ENCODE measurements at places on chromosomes 5 and 9.

GRCh38 chr5:158320178-158320674 is 461.3 kb upstream of the CLINT1 start:
- no peak for DNase-seq

DNA sequence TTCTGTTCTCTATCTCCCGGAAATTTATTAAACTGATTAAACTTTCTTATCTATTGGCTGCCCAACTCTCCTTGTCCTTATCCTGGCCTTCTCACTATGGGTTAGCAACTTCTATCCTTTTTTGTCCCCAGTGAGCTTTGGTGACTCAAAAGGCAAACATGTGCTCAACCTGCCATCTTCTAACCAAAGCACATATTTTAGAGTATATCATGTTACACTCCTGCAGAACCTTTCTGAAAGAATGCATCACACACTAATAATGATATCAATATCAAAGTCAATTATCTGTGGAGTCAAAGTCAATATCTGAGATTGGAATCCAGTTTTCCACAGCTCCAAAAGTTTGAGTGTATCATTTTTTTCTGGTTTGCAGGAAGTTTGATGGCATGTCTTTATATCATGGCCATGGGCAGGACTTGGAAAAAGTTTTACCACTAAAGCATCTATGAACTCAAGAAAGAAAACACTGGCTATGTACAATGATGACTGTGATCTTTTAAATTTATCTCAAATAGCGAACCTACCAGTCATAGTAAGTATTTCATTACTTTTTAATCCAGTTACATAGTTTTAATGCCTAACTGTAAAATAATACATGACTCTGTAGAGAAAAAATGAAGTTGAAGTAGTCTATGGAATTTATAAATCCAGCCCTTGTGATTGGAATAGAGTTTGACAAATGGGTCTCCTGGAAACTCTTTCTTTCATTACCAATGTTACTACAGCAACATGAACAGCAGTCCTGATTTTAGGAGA is 166.8 kb downstream of the DROSHA start:
- no peak for DNase-seq

DNA sequence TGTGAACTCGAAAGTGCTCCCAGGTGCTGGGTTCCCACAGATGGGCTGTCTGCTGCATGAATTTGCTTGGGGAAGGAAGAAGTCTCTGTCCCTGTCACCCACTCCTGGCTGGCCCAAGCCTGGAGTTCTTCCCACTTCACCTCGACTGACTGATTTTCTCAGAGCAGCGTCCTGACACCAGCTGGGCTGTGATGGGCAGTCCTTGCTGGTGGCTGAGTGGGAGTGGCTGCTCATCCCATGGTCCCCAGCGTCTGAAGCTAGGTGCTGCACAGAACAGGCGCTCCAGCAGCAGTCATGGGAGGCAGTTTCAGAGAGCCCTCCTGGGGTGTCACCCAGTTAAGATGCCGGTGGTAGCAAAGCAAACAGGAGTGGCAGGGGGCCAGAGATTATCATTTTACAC is 10.1 kb upstream of the NEURL1B start:
- no peak for DNase-seq

DNA sequence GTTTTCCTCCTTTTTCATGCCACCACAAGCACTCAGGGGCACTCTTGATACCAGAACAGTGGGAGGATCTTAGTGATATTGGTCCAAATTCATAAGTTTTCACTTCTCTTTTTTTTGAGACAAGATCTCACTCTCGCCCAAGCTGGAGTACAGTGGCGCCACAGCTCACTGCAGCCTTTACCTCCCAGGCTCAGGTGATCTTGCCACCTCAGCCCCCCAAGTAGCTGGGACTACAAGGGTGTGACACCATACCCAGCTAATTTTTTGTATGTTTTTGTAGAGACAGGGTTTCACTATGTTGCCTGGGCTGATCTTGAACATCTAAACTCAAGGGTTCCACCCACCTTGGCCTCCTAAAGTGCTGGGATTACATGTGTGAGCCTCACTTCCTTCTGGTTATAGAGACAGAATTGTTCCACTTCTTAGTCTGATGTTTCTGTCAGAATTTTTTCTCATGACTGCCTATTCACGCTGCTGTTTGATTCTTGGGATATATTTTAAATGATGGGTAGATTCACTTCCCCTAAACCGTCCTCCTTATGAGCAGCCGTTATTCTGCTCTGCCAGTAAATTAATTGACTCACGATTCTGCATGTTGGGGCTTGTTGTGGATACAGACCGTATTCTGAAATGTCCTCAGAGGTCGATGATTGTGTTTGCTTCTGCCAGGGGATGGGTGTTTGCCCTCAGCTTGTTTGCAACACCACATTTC is 30.8 kb downstream of the MTAP start:
- peak; percentile 25 for DNase-seq

- DNase-seq: no peak
Measured at GRCh38 chr9:24242576-24242975, 303.1 kb downstream of the IZUMO3 start.

GRCh38 chr9:137643921-137644320 is 25.1 kb downstream of the EHMT1 start:
- no peak for DNase-seq

GRCh38 chr5:103434057-103434456 is 128.5 kb downstream of the NUDT12 start:
- no peak for DNase-seq

DNA sequence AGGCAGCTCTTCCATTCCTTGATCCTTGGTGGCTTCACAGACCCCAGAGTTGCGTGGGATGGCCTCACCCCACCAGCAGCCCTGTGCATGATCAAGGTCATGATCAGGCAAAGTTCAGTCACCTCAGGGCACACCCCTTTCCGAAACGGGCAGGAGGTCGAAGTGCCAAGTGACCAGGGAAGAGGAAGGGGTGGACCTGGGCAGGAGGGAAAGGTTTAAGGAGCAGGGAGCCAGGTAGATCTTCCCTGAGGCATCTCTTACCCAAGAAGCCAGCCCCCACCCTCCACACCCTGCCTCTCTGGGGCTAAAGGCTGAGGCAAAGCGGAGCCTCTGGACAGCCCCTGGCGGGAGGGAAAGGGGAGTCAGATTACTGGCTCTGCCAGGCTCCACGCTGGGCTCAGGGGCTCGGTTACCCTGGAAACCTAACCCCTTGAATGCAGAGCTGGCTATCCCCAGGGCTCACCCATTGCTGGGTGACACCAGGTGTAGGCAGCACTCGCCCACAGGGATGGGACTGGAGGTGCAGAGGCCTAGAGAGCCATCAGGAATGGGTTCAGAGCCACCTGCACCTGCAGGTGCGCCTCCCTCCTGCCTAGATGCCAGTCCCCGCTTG is 3.6 kb downstream of the MGAT4B start:
- DNase-seq: peak; percentile 6

- no peak for DNase-seq
Measured at GRCh38 chr5:140364472-140364765, 4.4 kb downstream of the SLC4A9 start.

- no peak for DNase-seq
Measured at GRCh38 chr5:169723103-169723831, 86.2 kb downstream of the DOCK2 start.

- DNase-seq: no peak
Measured at GRCh38 chr9:87322840-87323635, 174.6 kb upstream of the DAPK1 start.

DNA sequence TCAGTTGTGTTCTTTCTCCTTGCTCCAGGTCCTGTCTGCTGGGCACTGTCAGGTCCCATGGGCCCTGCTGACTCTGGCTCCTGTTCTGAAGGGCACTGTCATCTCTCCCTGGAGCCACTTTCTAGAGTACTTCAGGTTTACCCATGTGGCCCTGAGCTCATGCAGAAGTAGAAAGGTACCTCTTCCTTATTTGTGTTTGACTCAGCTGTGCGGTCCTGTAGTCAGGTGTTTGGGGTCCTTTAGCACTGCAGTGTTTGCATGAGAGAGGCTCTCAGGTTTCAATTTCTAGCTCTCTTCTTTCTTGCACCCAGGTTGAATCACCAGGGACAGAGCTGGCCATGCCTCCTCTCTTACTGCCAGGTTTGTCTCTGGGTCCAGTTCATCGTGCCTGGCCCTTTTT is 71.5 kb downstream of the HSPA4 start:
- no peak for DNase-seq

DNA sequence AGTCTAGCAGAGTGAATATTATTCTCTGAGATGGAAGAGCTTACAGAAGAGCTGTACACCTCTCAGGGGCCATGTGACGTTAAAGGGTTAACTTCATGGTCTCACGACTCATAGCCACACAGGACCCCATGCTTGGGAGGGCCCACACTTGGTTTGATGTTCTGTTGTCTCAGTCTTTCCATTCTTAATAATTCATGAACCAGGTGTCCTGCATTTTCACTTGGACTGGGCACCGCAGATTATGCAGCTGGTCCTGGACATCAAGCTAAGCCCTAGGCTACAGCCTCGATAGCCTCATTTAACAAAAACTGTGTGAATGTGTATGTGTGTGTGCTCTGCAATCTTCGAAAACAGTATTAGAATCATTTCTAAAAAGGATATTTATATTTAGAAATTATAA is 323.5 kb downstream of the PLK2 start:
- DNase-seq: no peak

DNA sequence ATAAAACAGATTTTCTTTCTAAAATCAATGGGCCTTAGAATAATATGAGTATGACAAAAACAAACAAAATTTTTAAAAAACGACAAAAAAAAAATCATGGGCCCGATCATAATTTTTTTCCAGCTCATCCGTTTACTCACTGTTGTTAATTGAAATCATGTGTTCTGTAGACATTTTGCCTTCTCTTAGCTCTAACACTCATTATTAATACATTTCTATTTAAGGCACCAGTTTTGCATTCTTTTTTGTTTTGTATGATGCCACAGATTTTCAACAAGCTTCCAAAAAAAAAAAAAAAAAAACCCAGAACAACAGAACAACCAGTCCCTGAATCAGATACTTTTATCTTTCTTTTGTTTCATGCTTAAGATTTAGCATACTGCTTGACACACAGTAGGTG is 86.4 kb downstream of the PRLR start:
- DNase-seq: no peak

Measured in GM20000 (cell line).